ENCODE measurements at places on chromosomes 12 and 14.

- no peak for DNase-seq
Measured at GRCh38 chr12:19643635-19644034, 204.3 kb downstream of the AEBP2 start.

GRCh38 chr14:21092273-21093011, 6.0 kb downstream of the ZNF219 start:
- DNase-seq, result peak; percentile 77

DNA sequence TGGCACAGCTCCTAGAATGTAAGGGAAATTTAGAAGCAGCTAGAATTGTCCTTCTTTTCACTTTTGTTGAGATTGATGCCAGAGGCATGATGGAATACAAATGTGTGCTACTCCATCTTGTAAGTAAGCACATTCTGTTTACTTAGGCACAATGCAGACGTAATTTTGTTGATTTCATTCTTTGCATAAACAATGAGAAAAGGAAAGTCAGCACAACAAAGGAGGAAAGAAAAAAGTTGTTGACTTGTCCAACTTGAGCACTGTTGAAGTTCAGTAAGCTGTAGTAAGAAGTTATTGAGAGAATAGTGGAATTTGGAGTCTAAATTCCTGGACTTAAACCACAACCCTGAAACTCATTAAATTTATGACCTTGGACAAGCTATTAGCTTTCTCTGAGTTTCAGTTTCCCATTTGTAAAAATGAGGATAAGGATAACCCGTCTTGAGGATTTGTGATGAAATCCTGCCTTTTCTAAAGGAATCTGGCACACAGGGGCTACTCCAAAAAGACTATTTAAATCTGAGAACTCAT, 19.4 kb upstream of the CNTN1 start:
- no peak for DNase-seq

DNA sequence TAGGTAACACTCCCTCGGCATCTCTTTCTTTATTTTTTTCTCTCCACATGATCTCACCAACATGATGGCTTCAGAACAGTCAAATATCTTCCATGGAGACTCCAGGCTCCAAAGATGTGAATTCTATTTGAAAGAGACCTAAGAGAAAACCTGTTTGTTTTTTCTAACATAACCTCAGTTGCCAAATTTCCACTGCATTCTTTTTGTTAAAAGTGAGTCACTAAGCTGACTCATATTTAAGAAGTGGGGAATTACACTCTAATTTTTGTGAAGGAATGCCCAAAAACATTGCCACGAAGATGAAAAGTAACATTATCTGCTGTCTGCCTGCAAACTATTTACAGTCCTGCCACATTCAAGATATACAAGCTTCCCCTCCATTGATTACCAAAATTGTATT, 1337.6 kb downstream of the LRFN5 start:
- DNase-seq, result no peak

DNA sequence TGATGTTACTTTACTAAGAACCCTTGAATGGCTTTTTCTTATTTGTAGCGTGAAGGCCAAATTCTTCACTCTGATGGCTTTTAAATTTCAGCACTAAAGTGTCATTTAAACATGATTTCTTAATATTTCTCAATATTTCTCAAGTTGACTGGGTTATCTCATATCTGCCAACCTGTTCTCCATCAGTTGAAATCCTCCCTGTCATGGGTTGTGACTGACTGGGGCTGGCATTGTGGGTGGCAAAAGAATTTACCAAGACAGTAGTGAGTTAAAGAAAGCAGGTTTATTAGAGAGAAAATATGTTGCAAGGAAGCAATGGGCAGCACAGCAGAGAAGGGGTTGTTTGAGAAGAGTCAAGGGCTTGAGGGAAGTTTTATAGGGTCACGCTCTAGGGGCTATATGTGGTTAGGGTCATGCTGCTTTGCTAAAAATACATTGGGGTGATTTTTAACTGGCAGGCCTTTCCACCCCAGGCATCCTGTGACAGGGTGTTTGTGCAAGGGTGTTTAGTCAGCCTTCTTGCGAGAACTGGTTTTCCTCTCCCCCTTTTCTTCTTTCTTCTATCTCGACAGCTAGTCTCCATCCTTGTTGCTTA, 232.8 kb upstream of the SEL1L start:
- no peak for DNase-seq

DNA sequence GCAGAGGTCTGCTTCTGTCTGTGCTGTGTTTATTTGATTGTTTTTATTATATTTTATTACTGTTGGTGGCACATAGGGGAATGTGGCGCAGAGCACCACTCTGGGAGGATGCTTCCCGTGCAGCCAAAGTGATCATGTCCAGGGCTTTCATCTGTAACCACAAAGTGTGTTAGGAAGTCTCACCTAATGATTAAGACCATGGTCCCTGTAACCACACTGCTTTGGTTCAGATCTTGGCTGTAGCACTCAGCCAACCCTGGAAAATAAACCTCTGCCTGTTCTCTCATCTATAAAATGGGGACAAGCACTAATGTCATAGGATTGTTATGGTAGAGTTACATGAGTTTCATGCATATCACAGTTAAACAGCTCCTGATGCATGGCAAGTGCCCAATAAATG, 1.9 kb downstream of the RESF1 start:
- DNase-seq, result no peak

DNA sequence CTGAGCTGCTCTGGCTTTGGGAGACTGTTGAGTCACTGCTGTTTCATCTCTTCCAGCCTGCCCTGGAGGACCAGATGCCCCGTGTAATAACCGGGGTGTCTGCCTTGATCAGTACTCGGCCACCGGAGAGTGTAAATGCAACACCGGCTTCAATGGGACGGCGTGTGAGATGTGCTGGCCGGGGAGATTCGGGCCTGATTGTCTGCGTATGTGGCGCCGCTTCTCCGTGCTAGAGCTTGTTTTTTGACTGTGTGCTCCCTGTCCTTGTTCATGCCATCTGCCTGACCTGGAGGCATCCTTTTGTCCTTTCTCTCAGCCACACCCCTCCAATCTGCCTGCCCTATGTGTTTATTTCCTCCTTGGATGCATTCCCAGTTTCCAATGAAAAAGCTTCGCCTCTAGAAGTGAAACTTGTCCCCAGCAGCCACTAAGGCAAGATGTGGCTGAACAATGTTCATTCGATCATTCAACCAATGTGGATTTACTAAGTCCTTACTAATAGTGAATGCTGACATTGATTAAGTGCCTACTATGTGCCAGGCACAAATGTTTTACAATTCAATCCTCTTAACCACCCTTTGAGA, 98.6 kb downstream of the NT5DC3 start:
- DNase-seq, result no peak

GRCh38 chr14:56268673-56269072, 150.5 kb downstream of the PELI2 start:
- DNase-seq, result no peak

- DNase-seq, result peak; percentile 28
Measured at GRCh38 chr14:91059576-91060350, 678 bp downstream of the RPS6KA5 start.

- no peak for DNase-seq
Measured at GRCh38 chr14:104983231-104983721, 2.3 kb upstream of the CLBA1 start.

- no peak for DNase-seq
Measured at GRCh38 chr12:84502180-84502860, 410.3 kb downstream of the SLC6A15 start.

- DNase-seq, result no peak
Measured at GRCh38 chr12:49920241-49920914, 16.7 kb upstream of the FAIM2 start.

- DNase-seq, result no peak
Measured at GRCh38 chr12:114328292-114328691, 77.7 kb downstream of the TBX5 start.

DNA sequence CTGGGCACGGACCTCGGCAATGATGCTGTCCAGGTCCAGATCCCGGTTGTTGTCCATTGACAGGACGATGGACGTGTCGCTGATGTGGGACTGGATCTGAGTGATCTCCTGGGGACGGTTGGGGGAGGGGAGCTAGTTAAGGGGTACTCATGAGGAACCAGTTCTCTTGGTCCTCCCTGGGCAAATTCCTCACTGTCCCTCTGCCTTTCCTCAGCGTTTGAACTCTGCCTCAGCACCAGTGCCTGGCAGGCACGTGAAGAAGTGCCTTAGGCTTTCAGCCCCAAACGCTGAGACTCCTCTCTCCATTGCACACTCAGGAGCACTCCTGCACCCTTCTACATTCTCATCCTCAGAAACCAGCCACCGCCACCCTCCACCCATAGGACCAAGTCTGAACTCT, 9.7 kb downstream of the KRT72 start:
- no peak for DNase-seq

DNA sequence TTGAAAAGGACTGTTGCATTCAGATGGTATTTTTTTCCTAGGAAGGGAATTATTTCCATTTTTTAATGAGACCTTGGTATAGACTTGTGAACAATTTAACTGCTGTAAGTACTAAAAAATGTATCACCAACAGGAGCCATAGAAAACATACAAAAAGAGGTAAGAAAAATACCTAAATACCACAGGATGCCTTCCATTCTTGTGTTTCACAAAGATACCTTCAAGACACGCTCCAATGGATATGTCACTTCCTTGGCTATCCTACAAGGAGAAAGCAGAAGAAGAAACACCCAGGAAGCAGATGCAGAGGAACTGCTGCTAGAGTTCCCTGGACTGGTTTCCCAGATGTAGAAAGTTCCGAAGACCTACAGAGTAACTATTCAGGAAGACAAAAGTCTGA, 54.2 kb downstream of the PTPN21 start:
- DNase-seq, result no peak

GRCh38 chr12:93059925-93060665, 131.0 kb upstream of the EEA1 start:
- DNase-seq, result no peak

DNA sequence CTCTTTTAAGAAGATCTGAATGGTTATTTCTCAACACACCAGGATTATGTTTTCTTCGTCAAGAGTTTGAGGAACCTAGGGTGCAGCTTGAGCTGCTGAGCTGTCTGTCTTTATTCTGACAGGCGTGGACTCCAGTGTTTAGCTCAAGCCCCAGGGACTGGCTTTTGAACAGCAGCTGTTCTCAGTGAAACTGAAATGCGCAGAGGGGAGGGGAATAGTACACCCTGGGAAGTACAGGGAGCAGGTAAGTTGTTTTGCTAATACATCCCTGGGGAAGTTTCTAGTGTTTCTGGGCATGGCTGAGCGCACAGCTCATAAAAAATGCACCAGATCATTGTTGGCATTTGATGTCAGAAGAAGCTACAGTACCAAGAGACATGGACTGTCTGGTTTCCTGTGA, 659.8 kb downstream of the DIO2 start:
- DNase-seq, result no peak

GRCh38 chr12:54135621-54136350, 53.0 kb downstream of the SMUG1 start:
- DNase-seq, result no peak

GRCh38 chr12:43551971-43552559, at the start of gene ADAMTS20:
Gene ADAMTS20, minus strand, starts transcription at chr12:43552203. Its CDS starts 282 bp downstream, at chr12:43551921.
- no peak for DNase-seq

- DNase-seq, result peak; percentile 19
Measured at GRCh38 chr12:116599285-116600136, 40.3 kb downstream of the MAP1LC3B2 start.

DNA sequence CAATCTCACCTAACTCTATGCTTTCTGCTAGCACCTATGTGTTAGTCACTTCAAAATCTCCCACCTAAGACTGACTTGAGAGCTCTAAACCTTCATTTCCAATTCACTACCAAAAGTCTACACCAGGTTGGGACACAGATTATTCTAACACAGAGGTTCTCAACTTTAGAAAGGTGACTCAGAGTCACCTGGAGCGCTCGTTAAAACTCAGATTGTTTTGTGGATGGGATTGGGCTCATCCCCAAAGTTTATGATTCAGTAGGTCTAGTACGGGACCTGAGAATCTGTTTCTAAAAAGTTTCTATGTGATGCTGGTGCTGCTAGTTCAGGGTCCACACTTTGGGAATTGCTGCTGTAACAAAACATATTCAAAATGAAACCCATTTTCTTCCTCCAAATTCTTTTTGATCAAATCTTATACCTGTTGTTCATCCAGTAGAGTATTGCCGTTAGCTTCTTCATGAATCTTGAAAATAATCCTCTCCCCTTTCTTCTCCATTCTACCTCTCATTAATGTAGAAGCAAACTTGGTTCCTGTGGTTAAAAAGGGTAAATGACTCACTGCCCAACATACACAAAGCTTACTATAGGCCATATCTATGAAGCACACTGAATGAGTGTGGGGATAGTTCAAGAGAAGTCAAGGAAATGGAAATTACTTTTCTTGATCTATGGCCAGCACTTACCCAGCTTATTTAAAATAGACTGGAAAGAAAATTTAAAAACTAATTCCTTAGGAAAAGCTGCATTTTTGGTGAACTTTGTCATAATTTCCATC, 206.7 kb downstream of the KIF21A start:
- no peak for DNase-seq

DNA sequence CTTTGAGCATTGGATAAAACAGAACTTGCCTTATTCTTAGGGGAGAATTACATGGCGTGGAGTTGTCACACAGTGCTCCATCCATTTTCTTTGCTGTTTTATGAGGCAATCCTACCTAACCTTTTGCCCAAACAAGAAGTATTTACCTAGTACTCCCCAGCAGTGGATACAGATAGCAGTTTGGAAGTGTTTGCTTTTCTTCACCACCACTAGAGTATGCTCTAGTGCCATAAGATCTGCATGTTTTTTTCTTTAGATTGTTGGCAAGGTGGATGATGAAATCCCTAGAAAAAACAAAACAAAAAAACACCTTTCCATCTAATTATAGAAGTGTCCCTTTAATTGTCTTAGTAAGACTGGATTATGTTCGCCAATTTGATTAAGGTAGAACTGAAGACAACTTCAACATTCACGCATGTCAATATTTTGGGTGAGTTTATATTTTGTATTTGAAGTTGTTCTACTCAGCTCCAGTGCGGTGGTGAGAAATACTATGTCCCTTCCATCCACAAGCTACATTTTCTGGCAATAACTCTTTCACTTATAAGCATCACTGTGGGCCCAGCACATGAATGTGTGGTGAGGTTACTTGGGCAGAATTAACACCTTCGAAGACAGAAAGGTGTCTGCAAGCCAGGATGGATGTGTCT, 23.6 kb upstream of the TMEM260 start:
- no peak for DNase-seq

- no peak for DNase-seq
Measured at GRCh38 chr14:73824127-73824526, 27.5 kb upstream of the PTGR2 start.

DNA sequence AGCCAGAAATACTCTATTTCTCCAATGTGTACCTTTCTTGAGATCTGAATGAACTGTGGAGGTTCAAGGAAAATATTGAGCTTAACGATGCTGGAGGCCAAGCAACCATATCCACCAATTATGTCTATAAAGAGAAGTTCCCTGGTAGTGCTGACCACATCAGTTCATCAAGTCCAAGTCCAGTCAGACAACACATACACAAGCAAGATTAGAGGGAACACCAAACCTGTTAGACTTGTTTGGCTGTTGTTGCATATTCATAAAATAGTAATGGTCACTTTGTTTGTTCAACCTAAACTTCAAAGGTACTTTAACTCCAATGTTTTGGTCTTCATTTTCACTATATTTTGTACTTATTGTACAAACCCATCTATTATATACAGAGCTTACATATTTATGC, 81.6 kb downstream of the LMO3 start:
- DNase-seq, result no peak

- no peak for DNase-seq
Measured at GRCh38 chr12:16492820-16493797, 112.9 kb downstream of the LMO3 start.
